ENCODE measurements at places on chromosomes 4 and X. TPM values are rescaled to one million over a fixed set of nuclear protein-coding genes. Genes with fewer than 3 reads are reported as not detected.

Gene CT45A10
- total RNA-seq, result not detected

Gene LRP2BP
- 4.2 TPM for total RNA-seq

Gene CXCL3
- not detected for total RNA-seq

Gene RS1
- total RNA-seq, result not detected

Gene USP17L10
- not detected for total RNA-seq

Gene MCTS1
- 31.7 TPM for total RNA-seq

Gene ASB9
- 0.25 TPM for total RNA-seq

Gene SSX2
- not detected for total RNA-seq

Gene HAND2
- not detected for total RNA-seq

Gene PPBP
- total RNA-seq, result 2.0 TPM

Gene SLC9B2
- total RNA-seq, result 90.5 TPM

Gene COX7B
- total RNA-seq, result 123 TPM

Gene USP17L11
- total RNA-seq, result not detected

Gene NDST4
- 2.0 TPM for total RNA-seq

Gene GPR78
- under 0.01 TPM for total RNA-seq

Gene LEF1
- 7.1 TPM for total RNA-seq

Gene TNIP3
- total RNA-seq, result under 0.01 TPM

Gene CFAP47
- total RNA-seq, result 3.2 TPM

Gene MUC7
- not detected for total RNA-seq

Gene FTHL17
- not detected for total RNA-seq

Gene MAGEA3
- total RNA-seq, result not detected

Gene FMR1NB
- total RNA-seq, result not detected

Gene KIF4A
- total RNA-seq, result 2.5 TPM

Gene NR3C2
- 5.2 TPM for total RNA-seq

Gene SUPT20HL2
- not detected for total RNA-seq

Gene SCD5
- 271 TPM for total RNA-seq

Gene CTAG1B
- not detected for total RNA-seq

Gene CT83
- total RNA-seq, result not detected

Gene AMBN
- 0.25 TPM for total RNA-seq

Gene NR0B1
- total RNA-seq, result 0.25 TPM

Gene OPHN1
- total RNA-seq, result 34.7 TPM

Gene SLC16A2
- 16.2 TPM for total RNA-seq

Gene ERCC6L
- total RNA-seq, result 0.74 TPM

Gene DNAAF6
- total RNA-seq, result not detected

Gene SERTM2
- total RNA-seq, result under 0.01 TPM

Gene TAF7L
- under 0.01 TPM for total RNA-seq

Gene CXCL6
- under 0.01 TPM for total RNA-seq

Gene CT45A7
- total RNA-seq, result not detected

Gene PPP4R3C
- not detected for total RNA-seq

Gene DCAF12L2
- 5.2 TPM for total RNA-seq

Gene FAM114A1
- 8.4 TPM for total RNA-seq

Gene NALF2
- 2.2 TPM for total RNA-seq
